ENCODE measurements at places on chromosomes 16 and 17. TPM values are rescaled to one million over a fixed set of nuclear protein-coding genes. Genes with fewer than 3 reads are reported as not detected.

Gene PRR11
- 22.2 TPM for total RNA-seq

Gene CYB561
- 28.0 TPM for total RNA-seq

Gene CNTROB
- 22.0 TPM for total RNA-seq

Gene CACNA1G
- total RNA-seq: 0.05 TPM

Gene SLC16A11
- total RNA-seq: not detected

Gene CD300LB
- not detected for total RNA-seq

Gene GNGT2
- total RNA-seq: 0.38 TPM

Gene C17orf58
- 30.9 TPM for total RNA-seq

Gene TPSD1
- total RNA-seq: not detected

Gene NUPR1
- 15.4 TPM for total RNA-seq

All from A375 (cell line).